ENCODE measurements at places on chromosomes 16 and 17. TPM values are rescaled to one million over a fixed set of nuclear protein-coding genes. Genes with fewer than 3 reads are reported as not detected.

SCRN2 gene
- 51.9 TPM for total RNA-seq

ITGB4 gene
- total RNA-seq = 0.50 TPM

CEP295NL gene
- 6.8 TPM for total RNA-seq

SLC38A8 gene
- not detected for total RNA-seq

CMTM4 gene
- 7.7 TPM for total RNA-seq
